ENCODE measurements at places on chromosomes 2 and 18.

GRCh38 chr2:113755835-113756354 is 547 bp downstream of the SLC35F5 start:
- DNase-seq = no peak

GRCh38 chr18:6602365-6602764 is 127.2 kb upstream of the ARHGAP28 start:
- no peak for DNase-seq

DNA sequence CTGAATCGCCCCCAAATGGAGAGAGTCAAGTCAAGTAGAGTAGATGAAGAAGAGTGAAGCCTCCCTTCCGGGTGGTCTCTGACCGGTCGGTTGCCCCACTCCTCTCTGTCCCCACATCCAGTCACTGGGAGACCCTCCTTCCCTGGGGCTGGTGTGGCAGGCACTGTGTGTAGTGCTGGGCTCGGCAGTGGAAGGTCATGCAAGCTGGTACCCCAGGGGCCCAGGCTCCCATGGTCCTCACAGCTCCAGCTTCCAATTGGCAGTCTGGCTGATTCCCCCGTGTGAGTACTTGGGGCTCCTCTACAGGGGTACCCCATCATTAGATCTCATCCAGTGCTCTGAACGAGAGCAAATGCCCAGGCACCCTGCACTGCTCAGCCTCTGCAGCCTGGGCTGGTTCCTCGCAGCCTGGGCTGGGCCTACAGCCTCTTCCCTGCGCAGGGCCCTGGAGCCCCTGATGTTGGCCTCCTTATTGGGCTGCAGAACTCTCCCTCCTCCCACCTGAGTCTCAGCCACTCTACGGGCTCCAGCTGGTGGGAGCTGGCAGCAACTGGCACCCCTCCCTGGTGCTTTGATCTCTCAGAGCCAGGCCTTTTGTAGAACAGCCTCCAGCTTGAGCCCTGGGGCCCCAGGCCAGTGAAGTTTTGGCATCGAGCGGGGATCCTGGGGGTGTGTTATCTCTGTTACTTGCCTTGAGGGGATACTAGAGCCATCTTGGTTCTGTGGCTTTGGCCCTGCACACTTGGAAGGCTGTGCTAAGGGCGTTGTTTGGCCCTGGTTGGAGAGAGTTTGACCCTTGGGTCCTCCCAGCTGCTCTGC is 187.8 kb upstream of the HDAC4 start:
- DNase-seq = no peak

GRCh38 chr2:99085421-99085820 is 56.1 kb upstream of the C2orf15 start:
- no peak for DNase-seq

GRCh38 chr2:185644828-185645227 is 93.8 kb upstream of the FSIP2 start:
- no peak for DNase-seq

Data from hypothalamus (tissue), 51 donors.